NCI-H345 (cell line): ENCODE measurements at places on chromosomes 4 and X.

DNA sequence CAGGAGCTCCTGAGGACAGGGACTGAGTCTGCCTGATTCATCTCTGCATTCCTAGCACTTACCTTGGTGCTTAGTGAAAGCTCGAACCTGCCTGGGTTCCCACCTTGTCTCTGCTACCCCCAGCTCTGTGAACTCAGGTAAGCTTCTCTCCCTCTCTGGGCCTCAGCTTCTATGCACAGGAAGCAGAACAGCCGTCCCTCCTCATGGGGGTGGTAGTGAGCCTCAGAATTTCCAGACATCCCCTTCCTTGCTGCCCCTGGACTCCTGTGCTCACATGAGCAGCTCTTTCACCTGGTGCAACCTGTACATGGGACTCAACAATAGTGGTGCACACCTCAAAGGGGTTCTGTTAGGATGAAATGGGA is 50.8 kb downstream of the HTRA3 start:
- no peak for DNase-seq

DNA sequence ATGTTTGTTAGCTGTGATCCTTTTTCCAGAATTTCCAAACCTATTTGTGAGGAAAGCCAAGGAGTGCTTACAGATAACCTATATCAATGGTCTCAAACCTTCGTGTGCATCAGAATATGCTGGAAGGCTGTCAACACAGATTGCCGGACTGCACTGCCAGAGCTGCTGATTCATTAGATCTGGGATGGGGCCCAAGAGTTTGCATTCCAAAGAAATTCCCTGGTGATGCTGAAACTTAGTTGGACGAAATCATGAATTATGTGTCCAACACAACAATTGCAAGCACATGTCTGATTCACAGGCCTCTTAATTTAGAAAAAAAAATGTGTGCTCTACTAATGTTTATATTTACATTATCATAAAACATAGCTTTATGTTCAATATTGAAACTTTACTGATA is 544.0 kb upstream of the AMOT start:
- DNase-seq, result no peak

DNA sequence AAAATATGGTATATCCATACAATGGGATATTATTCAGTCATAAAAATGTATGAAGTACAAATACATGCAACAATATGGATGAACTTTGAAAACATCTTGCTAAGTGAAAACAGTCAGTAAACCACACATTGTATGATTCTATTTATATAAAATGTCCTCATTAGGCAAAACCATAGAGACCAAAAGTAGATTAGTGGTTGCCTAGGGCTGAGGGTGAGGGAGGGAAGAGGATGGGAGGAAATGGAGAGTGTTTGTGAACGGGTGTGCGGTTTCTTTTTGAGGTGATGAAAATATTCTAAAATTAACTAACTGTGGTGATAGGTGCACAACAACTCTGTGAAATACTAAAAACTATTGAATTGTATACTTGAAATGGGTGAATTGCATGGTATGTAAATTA is 29.6 kb downstream of the TEX11 start:
- DNase-seq, result no peak

DNA sequence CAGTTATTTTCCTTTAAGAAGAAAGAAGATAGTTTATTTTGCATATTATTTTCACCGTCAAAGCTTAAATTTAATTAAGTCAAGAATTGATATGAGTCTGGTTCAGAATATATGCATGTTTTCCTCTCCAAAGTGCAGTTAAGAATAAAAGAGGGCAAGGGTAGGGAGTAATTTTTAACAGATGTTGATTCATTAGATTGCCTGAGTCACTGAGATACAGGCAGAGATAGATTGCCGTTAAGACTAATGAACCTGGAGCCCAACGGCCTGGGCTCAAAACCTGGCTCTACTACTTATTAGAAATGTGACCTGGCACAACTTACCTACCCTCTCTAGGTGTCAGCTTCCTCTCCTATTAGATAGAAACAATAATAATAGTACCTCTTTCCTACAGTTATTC is 1037.4 kb upstream of the PABPC4L start:
- DNase-seq, result no peak

DNA sequence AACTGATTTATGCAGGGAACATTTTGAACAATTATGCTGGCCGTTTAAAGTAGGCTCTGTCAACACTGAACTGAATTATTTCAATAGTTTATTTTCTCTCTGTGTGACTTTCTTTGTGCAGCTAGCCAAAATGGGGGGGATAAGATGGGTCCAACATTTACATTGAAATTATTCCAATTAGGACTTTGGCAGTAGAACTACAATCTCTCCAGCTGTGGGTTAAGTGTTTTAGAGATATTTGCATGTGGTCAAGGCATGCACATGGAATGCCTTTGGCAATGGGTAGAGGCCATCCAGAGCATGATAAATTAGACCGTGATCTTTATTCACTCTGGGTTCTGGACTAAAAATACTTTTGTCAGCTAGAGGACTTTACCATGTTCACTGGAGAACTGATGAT is 107.9 kb upstream of the ELOVL6 start:
- DNase-seq, result no peak

DNA sequence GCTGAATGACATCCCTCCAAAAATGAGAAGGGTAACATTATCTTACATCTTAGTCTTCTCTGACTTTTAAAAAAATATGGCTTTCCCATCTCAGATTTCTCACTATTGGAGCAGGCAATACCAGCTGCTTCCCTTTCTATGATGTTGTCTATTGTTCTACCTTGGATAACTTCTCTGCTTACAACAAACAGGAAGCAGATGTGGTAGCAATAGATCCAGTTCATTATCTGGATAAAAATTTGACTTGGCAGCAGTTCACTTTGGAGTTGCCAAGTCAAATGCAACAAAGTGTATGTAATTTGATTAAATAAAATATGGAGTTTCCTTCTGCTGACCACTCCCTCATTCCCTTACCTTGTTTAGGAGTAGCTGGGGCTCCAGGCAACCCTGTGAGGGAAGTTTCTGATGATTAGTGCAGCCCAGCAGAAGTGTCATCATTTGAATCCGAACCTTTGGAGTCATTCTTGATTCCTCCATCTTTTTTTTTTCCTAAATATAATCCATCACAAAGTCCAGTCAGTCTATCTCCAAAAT is 72.0 kb upstream of the GPRIN3 start:
- peak; percentile 68 for DNase-seq

DNA sequence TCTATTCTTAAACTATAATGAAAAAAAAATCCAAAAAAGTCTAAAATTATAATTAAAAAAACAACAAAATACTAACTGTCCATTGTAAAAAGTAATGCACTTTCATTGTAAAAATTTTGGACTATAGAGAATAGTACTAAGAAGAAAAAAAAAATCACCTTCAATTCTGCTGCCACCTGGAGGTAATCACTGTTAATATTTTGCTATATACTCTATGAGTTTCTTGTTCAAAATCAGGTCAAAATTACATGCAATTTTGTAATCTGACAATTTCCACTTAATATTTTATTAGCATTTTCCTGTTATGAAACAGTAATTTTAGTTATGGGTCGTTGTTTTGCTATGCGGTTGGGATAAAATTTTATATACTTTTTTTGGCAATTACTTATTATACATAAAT is 62.0 kb downstream of the HTT start:
- DNase-seq, result no peak

- DNase-seq, result no peak
These were observed 10.5 kb downstream of the STAG2 start for GRCh38 chrX:123971982-123972381.

DNA sequence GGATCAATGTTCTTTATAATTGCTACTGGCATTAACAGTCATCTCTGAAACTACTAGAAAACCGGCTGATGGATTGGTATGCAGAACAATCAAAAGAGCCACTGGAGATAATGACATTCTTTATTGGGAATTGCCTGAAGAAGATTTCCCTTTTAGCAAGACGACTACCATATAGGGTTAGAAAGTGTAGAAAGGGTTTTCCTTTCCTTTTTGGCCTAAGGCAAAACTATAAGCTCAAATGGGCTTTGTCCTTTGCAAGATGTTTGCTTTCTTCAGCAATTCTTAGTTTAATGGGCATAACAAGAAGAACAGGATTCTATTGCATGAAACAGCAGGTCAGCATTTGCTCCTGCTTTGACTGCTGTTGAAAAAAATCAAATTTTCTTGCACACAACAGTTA is 214.2 kb upstream of the PCDH10 start:
- no peak for DNase-seq

DNA sequence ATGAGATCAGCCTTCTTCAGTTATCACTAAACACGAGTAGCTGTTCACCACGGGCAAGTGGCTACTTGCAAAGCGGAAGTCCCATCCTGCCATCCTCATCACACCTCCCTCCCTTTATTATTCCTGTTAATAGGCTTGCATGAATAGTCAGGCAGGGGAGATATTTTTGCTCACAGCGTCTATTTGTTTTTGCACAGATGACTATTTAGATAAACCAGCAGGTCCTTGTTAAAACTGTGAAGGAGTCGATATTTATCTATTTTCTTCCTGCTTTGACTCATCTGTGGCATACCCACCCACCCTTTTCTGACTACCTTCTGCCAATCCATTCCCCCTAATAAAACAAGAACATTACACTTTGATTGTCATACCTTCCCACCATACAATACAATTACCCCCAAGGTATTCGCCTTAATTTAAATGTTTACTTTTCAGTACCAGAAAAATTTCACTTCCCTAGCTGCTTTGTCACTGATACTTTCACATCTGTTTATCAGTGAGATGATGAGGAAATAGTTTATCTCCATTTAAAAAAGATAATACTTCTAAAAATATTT is 96.6 kb upstream of the BANK1 start:
- DNase-seq, result peak; percentile 52

DNA sequence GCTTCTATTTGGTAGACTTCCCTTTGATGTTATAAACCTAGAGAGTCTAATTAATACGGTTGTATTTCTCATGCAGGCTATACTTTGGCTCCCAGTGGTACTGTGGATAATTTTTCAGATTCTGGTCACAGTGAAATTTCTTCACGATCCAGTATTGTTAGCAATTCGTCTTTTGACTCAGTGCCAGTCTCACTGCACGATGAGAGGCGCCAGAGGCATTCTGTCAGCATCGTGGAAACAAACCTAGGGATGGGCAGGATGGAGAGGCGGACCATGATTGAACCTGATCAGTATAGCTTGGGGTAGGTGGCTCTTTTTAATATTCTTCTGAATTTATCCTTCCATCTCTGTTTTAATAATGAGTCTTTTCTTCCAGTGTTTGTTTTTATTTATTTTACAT is 249.7 kb downstream of the RAPGEF2 start:
- DNase-seq, result no peak

DNA sequence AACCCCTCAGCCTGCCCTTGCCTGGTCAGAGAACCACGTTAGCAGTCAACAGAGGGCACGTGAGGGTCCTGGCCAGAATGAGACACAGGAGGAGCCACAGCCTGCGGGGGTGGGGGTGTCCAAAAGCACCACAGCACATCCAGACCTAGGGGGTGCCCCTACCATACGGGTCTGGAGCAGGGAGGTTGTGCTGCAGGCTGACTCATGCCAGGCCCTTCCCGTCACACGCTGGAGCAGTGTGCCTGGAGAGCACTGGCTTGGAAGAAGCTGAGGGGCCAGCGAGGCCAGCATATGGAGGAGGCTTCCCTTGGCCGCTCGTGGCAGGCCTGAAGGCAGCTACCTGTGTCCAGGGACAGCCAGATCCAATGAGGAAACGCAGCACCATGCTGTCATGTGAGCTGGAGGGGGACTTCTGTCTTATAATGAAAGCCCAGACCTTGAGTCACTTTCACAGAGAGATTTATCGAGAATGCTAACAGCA is 1.5 kb upstream of the IRAK1 start:
- no peak for DNase-seq

GRCh38 chr4:2280531-2281300 is 18.8 kb upstream of the MXD4 start:
- peak; percentile 4 for DNase-seq

- DNase-seq, result no peak
These were observed 9.5 kb downstream of the ASB5 start for GRCh38 chr4:176259330-176260090.

GRCh38 chr4:100070868-100071267 is 119.4 kb downstream of the DDIT4L start:
- DNase-seq, result peak; percentile 19

DNA sequence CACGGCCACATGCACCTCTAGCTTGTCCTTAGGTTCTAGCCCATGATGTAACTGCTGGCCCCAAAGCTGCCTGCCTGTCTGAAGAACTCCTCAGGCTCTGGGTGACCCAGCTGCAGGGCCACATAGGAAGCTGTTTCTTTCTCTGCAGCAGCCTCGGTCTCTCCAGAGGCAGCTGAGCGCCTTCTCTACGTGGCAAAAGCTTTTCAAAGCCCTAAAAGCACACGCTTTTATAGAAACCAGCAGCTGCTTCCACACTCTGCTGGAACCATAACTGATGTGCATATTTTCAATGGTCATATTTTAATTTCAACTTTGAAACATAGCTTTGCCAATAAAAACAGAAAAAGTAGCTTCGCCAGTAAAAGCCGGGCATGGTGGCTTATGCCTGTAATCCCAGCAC is 37.4 kb downstream of the FAM53A start:
- DNase-seq, result no peak

DNA sequence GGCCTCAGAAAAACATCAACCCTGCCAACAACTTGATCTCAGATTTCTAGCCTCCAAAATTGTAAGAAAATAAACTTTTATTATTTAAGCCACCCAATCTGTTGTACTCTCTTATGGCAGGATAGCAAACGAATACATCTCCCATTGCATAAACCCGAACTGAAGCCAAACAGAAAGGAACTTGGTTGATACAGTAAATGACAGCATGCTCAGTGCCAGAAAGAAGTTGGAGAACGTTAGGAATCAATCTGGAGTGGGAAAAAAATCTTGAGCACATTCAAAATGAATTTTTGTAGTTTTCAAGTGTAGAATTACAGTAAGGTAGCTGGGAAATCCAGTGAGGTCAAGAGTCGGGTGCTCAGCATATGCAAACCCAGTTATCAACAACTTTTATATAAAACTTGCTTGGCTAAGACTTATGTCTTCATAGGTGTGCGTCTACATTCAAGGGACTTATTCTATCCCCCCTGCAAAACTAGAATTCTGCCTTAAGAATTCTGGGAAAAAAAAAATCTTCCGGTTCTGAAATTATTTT is 157.5 kb upstream of the ANKRD50 start:
- DNase-seq, result no peak

GRCh38 chrX:102126863-102127262 is 1.4 kb downstream of the TCEAL2 start:
- DNase-seq, result no peak

- no peak for DNase-seq
These were observed 52.8 kb upstream of the CLDN24 start for GRCh38 chr4:183374950-183375555.

GRCh38 chr4:4759232-4759631 is 100.2 kb upstream of the MSX1 start:
- DNase-seq, result no peak

DNA sequence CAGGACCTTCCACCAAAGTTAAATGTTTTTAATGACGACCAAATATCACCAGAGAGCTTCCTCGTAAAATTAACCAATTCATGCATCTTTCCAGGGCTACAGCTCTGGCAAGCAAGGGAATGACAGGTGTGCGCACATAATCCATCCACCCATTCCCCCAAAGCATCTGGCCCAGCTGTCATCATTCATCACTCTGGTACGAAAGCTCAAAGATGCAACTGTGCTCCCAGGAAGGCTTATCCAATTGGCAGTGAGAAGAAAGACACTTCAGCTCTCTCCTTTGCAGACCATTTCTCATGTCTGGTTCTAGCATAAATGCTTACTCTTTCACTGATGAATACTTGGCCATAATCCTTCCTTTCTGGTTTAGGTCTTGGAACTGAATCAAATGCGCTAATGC is 139.2 kb downstream of the NSUN7 start:
- DNase-seq, result no peak
